Hematopoietic multipotent progenitor cell treated with erythropoietin and hydrocortisone succinate and interleukin-3 and kit ligand, for 15 days (in vitro differentiated cells): ENCODE measurements at places on chromosomes 7 and 10.

DNA sequence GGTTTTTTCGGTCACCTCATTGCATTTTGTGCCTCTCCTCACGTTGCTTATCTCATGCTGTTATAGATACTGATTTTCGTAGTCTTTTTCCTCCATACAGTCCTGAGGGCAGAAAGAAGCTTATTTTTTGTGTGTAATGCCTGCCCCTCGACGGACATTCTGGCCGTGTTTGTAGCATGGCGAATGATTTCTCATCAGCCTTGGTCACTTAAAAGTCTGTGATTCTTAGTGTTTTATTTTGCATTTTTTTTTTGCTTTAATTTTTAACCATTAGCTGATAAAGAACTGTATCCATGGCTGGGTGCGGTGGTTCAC is 469 bp upstream of the NOC3L start:
- no peak for DNase-seq

DNA sequence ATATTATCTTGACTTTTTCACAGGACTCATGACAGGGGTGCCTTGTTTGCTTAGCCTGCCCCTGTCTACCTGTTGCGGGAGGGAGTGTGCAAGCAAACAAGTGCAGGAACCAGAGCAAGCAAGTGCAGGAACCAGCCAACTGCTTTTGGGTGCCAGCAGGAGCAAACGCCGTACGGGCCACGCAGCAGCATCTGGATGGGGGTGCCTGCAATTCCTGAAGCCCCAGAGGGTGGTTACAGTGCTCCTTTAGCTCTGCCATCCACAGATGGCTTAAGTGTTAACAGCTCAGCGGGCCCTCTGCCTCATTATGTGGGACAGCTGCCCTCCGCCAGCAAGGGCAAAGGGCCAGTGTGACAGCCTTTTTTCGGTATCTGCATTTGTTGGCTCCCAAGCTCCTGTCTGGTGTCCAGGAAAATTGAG is 83.5 kb downstream of the MICU1 start:
- DNase-seq, result no peak

DNA sequence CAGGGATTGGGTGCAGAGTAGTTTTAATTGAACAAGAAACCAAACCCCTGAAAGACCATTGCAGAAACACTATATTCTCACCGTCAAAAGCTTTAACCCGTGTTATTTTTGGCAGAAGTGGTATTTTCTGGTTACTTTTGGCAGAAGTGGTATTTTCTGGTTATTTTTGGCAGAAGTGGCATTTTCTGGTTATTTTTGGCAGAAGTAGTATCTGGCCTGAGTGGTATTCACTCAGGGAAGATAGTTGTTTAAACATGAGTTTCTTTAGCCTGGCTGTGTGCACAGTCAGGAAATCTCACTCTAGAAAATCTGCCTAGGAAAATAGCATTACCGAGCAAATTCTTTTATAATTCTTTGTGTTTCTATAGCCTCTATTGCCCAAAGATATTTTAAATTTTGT is 322.7 kb downstream of the GFRA1 start:
- DNase-seq, result no peak

- DNase-seq, result no peak
Observed at GRCh38 chr10:26737730-26738129, 40.2 kb downstream of the PDSS1 start.

- DNase-seq, result no peak
Observed at GRCh38 chr10:72044417-72045041, 43.8 kb downstream of the SPOCK2 start.

DNA sequence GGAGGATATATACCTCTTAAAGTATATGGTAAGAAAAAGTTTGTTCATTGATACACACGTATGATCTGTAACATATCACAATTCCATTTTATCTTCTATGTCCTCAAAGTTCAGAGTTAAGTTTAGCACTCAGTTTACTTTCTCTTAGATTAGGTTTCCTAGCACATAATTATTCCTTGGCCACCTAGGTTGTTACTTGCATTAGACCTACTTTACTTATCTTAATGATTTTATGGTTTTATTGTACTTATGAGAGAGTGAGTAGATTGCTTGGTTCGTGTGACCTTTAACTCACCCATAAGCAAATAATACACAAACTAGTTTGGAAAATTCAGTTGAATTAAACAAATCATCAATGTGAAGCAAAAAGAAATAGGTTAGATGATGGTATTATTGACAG is 33.9 kb upstream of the SP4 start:
- DNase-seq, result no peak

- DNase-seq, result no peak
Observed at GRCh38 chr7:117652943-117653680, 173.3 kb downstream of the CFTR start.

GRCh38 chr7:33932832-33933468 is 27.6 kb downstream of the BMPER start:
- DNase-seq, result peak; percentile 53

- no peak for DNase-seq
Observed at GRCh38 chr10:117170244-117170643, 27.0 kb upstream of the KCNK18 start.

- DNase-seq, result no peak
Observed at GRCh38 chr7:46321556-46322205, 400.6 kb upstream of the IGFBP3 start.

DNA sequence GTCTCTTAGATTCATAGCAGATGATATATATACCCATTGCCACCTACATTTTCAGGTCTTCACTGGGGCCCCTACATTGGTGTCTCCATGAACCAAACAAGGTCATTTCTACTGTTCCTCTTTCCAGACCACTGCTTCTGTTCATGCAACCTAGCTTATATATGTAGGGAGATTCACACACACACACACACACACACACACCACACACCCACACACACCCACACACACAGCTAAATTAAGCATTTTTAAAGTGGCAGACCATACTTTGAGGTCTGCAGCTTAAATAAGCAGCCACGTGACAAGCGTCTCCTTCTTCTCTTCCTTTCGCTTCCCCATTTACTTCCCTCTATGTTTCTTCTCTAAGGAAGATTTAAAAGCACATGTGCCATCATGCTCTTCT is 70.0 kb upstream of the CC2D2B start:
- no peak for DNase-seq

DNA sequence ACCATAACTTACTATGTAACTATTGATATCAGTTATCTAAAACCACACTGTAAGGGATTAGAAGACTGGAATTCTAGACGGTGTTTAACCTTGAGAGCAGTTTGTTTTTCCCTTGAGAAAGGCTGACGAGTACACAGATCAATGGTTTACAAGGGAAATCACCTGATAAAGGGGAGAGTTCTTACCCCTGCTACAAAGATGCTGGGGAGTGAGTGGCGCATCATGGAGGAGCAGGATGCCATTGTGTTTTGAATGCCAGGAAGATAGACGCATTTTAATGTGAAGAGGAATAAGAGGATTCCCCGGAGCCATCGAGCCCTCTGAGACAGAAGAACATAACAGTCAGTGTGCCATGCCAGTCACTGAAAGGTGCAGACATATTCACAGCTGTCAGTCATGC is 145.2 kb downstream of the PKD1L1 start:
- no peak for DNase-seq

GRCh38 chr7:101398396-101399289 is 36.0 kb downstream of the COL26A1 start:
- no peak for DNase-seq

GRCh38 chr10:73577788-73578187 is 13.4 kb downstream of the USP54 start:
- DNase-seq, result no peak

- DNase-seq, result no peak
Observed at GRCh38 chr7:45420843-45421495, 153.2 kb upstream of the ADCY1 start.

DNA sequence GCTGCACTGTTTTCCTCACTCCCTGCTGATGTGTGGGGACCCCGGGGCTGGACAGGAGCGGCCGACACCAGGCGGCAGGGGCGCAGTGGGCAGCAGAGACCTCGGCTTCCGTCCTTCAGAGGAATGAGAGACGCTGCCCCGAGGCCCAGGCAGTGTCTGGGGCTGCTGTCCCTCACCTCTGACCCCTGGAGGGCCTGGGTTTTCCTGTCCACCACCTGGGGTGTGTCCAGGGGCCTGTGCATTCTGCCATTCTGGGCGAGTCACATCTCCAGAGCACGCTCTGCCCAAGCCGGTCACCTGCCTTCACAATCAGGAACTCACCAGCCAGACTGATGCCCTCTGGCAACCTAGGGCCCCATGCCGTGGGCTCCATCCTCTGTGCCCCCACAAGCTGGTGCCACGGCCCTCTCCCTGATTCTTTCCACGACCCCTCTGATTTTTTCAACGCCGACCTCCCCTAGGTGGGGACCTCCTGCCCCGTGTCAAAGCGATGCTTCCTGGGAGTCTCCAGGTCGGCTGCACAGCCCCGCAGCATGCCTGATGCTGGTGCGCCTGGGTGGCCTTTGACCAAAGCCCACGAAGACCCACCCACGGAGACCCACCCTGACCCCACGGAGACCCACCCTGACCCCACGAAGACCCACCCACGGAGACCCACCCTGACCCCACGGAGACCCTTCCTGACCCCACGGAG is 53.7 kb upstream of the CFAP46 start:
- no peak for DNase-seq

DNA sequence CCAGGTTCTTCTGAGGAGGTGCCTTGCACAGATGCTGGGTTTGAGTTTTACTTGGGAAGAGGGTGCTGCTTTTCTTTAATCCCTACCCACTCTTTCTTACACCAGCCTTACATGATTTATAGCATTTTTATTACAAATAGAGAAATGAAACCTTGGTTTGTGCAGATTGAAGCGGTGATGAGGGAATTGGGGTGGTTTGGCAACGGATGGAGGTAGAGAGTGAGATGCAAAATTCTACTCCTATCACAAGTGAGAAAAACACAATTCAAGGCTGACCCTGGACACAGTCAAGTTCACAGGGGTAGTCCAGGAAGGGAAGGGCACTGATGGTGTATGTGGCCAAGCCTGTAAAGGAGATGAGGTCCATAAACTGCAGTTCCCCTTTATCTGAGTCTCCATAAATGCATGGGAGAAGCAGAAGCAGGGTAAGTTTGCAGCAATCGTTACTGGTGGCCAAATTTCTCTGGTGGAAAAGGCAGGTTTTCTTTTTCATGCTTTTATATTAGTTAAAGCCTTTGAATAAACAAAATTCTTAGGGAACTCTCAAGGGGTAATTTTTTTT is 214.3 kb downstream of the JAZF1 start:
- DNase-seq, result no peak

- no peak for DNase-seq
Observed at GRCh38 chr7:103833401-103833800, 156.1 kb downstream of the RELN start.

DNA sequence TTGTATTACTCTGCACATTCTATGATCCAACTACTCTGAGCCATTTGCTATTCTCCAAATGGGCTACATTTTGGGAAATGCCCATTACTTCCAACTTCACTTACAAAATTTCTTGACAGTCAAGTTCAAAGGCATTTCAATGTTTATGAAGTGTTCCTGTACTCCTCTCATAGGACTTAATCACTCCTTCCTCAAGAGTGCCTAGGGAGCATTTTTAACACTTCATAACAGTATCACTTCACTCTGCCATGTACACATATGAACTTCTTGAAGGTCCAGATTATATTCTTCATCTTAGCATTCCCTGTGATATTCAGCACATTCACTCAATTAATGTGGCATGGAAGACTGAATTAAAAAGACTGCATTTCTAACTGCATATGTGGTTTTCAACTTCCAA is 21.6 kb downstream of the OSBPL3 start:
- no peak for DNase-seq

- DNase-seq, result no peak
Observed at GRCh38 chr7:128396357-128396756, 13.4 kb downstream of the IMPDH1 start.

DNA sequence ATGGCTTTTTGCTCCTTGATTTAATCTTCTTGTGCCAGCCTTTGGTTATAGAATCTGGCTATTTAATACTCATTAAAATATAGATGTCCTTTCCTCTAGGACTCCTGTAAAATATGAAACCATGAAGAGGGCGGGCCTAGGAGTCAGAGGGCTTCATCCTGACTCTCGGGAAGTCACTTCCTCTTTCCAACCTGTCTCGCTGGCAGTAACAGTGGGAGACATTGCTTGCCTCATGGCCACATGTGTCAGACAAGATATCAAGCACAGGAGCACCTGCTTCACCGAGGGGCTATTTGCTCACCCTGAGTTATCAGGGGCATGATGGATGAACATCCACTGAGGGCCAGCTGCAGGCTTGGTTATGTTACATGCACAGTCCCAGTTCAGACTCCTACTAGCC is 31.0 kb downstream of the SLIT1 start:
- no peak for DNase-seq

DNA sequence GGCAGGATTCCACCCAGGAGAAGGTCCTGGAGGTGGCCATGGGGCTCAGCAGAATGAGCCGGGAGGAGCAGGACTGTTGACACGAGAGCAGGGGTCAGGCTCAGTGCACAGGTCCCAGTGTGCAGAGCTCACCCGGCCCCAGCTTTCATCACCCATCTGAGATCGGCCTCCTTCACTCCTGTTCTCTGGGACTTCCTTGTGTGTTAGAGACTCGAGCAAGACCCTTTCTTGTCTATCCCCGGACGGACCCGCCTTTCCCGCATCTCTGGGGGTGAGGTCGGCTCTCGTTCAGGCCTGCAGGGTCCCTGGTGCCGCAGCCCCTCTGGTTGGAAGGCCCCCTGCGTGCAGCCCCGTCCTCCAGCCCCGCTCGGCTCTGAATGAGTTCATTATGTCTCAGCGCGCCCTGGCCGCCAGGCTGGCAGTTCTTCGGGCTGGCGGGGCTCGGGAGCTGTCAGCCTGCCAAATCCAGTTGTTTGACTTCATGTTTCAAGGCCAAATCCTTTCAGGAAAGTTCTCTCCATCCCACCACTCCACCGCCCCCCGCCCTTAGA is 127.9 kb downstream of the LHPP start:
- no peak for DNase-seq

DNA sequence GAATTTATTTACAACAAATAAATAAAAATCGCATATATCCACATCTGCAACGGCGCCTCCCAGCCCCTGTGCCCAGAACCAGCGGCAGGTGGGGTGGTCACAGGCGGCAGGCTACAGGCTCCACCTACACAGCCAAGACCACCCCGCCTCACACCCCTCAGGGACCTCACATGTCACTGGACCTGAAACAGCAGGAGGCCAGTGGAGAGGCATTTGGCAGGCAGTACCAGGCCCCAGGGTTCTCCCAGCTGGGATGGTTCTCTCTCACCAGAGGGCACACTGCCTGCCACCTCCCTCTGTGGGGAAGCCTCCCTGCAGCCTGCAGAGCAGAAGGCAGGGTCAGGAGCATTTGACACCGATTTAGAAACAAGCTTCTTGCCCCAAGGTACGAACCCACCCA is 81.5 kb downstream of the MAD1L1 start:
- no peak for DNase-seq

- no peak for DNase-seq
Observed at GRCh38 chr7:12803542-12803941, 116.1 kb downstream of the ARL4A start.

DNA sequence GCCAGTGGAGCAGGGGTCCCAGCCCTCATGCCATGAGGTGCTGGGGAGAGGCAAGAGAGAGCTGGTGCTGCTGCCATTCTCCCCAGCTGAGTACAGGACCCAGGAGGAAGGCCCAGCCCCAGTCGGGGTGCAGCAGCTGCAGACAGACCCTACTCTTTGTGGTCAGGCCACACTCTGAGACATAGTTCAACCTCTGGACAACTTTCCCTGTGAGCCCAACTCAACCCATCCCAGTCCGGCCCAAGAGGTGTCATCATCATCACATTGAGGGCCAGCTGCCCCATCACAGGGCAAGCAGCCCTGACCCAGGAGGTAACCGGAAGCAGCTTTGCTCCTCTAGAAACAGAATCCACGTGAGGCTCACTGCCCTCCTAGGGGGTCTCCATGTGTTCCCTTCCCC is 133.8 kb upstream of the KCNMA1 start:
- no peak for DNase-seq
